NCI-H1930 (cell line): ENCODE measurements at places on chromosomes 1 and 21.

DNA sequence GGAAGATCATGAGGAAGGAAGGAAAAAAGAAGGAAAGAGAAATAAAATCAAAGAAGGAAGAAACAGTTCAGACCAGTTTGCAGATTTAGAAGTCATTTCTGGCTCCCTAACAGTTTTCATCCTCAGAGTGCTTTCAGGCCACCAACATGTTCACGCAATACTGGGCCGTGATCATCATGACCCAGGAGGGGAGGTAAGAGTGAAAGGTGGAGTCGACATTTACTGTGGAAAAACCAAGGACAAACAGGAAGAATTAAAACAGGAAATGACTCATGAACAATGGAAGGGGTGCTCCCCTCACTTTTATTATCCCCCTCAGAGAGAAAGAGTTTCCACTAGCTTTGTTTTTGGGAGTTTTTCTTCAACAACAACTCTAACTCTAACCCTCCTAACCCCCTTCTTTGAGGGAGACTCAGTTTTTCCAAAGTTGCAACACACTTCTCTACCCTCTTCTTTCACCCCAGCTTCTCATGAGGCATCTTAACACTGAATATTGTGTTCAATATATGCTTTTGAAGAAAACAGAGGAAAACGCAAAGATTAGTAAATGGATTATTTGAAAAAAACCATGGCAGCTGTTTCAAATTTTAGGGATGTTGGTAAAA, 60.4 kb downstream of the VANGL2 start:
- DNase-seq: no peak

DNA sequence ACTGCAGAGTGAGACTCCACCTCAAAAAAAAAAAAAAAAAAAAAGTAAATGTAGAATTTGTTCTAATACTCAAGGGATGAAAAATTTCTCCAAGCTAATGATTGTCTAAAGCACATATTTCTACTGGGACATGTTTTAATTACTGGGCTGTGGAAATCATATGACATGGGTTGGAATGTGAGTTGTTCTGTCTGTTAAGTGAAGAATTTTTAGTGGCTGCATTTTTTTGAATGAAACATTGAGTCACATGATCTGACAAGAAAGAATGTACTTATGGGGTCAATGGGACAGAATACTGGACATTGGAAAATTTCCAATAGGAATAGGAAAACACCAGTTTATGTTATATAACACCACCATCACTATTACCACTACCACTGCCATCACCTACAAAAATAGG, 123.8 kb upstream of the IVNS1ABP start:
- no peak for DNase-seq

DNA sequence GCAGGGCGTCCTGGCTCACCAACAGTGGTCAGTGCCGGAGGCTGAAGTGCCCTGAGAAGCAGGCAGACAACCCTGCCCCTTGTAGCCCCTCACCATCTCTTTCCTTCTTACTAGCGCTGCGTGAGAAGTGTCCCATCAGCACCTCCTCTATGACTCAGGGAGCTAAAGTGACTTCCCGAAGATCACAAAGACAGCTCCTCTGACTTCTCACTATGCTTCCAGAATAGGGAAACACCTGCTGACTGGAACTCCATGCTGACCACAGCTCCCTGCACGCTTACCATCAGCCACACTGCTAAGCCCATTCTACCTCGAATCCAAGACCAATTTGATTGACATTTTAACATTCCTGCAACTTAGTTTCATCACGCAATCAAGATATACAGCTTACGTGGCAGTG, 92.8 kb downstream of the JAK1 start:
- no peak for DNase-seq

- no peak for DNase-seq
Observed at GRCh38 chr1:225710804-225711203, 57.9 kb upstream of the ENAH start.

- DNase-seq: no peak
Observed at GRCh38 chr1:1680912-1681273, 11.7 kb downstream of the SLC35E2B start.
